ENCODE measurements at places on chromosomes 11 and 22.
A peak's percentile ranks its signal among the peaks of the same experiment; 100 is the strongest.

DNA sequence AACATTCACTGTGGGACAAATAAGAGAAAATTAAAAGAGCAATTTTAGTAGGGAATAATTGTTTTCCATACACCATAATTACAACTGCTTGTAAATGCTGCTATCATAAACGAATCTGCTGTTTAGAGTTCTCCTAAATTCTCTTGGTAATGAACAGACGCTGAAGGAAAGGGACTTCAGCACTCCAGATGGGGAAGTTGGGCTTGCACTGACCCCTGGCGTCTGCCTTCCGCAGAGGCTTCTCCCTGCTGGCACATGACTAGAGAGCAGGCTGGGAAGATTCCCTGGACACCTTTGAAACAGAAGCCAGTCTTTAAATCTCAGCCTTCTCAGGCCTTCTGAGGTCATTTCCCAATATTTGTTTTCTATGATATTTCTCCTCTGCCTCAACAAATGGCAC, 84.1 kb downstream of the NXPE2 start:
- DNase-seq = peak; percentile 64

DNA sequence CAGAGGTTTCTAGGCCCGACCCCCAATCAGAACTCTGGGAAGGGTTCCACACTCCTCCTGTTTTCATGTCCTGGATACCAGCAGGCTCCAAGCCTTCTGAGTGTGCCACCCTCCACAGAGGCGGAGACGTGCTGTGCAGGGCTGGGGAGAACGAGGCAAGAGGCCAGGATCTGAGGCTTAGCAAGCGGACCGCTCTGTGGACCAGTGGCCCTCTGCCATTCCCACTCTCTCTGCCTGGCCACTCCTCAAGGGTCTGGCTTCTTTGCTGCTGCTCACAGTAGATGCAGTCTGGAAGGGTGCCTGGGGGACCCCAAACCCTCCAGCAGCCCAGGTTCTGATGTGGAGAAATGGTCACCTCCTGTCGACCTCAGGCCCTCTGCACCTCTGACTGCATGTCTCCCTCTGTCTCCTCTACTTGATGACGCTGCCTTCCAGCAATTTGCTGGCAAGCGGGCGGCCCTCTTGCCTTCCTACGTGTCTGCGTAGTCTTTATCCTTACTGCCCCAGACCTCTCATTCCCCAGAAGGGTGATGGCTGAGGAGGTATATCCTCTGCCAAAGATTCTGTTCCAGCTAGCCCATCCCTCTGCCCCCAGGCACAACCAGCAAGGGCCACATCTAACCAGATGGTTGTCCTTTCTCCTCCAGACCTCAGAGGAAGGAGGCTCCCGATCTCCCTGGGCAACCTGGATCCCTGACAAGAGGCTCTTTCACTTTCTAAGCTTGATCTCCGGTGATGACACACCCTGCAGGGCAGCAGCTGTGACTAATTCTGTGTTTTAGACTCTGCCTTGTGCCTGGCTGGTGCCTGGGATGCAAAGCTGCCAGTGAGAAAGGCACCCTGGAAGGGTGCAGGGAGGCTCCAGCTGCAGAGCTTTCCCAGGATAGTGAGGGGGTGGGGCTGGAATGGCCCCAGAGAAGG, 87.3 kb downstream of the NAT10 start:
- DNase-seq = peak; percentile 39

DNA sequence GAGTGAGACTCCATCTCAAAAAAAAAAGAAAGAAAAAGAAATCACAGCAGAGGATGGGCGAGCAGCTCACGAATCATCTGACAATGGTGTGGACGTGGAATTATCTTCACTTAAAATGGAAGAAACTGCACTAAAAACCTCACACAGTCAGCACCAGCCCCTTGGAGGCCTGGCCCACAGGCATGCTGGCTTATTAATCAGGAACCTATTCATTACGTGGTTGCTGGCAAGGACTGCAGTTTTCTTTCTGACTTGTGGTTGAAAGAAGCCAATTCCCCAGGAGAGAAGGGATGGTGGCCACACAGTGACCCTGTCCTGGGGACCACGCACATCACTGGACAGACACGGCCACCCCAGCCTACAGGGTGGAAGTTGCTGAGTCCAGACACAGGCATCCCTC, 401.1 kb downstream of the CTTN start:
- DNase-seq = no peak

GRCh38 chr11:69704508-69705253, 859 bp upstream of the FGF19 start:
- DNase-seq = peak; percentile 14

GRCh38 chr22:49642331-49642730, 185.3 kb downstream of the BRD1 start:
- no peak for DNase-seq

- no peak for DNase-seq
Observed at GRCh38 chr11:115151010-115151409, 353.2 kb downstream of the CADM1 start.

GRCh38 chr11:60143768-60144167, 39.1 kb downstream of the MS4A6A start:
- no peak for DNase-seq

- DNase-seq = no peak
Observed at GRCh38 chr22:50275181-50276055, 5.2 kb upstream of the MAPK11 start.

DNA sequence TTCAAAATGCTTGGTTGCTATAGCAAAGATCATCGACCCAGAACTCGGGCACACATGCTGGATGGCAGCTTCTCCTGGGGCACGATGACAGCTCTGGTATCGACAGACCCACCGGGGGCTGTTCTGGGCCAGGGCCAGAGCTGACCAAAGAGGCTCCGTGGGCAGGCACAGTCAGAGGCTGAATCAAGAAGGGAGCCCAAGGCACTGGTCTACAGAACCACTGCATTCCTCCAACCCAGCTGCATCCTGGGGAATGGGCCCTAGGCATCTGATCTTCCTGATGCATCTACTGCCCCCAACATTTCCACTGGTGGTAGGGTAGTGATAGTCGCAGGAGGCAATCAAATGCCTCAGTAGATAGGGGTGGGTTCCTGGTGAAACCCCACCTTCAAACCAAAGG, 470.3 kb downstream of the TBC1D22A start:
- no peak for DNase-seq

GRCh38 chr11:125948278-125949051, 2.6 kb downstream of the VSIG10L2 start:
- no peak for DNase-seq

GRCh38 chr22:21047730-21048129, 2.0 kb downstream of the LRRC74B start:
- DNase-seq = no peak

DNA sequence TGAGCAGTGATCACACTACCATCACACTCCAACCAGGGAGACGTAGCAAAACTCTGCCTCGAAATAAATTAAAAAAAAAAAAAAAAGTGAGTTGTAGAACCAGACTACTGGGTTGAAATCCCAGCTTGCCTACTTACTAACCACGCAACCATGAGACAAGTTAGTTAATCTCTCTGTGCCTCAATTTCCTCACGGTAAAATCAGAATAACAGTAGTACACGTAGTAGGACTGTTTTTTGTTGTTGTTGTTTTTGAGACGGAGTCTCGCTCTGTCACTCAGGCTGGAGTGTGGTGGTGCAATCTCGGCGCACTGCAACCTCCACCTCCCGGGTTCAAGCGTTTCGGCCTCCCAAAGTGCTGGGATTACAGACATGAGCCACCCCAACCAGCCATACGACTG, 14.2 kb downstream of the RAB6A start:
- no peak for DNase-seq

- no peak for DNase-seq
Observed at GRCh38 chr11:129281471-129282415, 89.6 kb upstream of the ARHGAP32 start.

GRCh38 chr22:23793326-23793725, 6.6 kb downstream of the SMARCB1 start:
- no peak for DNase-seq

DNA sequence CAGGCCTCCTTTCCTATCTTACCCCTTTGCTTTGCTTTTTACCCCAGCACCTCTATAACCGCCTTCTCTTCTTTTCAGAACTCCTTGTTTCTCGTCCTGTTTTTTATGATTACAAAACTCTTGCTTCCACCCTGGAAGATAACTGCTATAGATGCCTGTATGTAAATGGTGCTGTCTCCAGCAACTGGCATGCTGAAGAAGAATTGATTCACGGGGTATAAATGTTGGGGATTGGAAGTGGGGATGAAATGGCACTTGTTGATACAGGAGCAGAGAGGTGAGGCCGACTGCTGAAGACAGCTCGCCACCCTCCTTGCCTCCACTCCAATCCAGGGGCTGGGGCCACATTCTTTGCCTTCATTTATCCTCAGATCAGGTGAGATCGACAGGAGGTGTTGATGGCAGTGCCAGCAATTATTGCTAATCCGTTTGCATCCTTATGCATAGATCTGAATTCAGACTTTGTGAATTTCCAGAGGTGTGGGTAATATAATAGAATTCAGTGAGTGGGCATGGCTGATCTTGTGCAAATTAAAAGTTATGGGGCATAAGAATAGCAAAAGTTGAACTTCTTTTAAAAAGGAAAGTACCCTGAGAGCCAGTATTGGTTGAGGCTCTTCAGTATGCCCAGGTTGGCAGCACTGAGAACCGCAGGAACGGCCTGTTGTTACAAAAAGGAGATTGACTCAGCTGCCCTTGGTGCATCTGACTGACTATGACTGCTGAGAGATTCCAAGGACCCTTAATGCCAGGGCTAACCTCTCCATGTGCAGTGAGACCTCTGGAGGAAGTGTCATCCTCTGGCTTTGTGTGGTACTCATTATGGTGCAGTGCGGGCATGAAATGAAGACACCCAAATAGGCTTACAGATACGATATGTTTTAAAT, 5.3 kb downstream of the NEAT1 start:
- DNase-seq = no peak

GRCh38 chr11:100625041-100625440, 62.0 kb upstream of the ARHGAP42 start:
- DNase-seq = no peak
